Trophoblast cell (in vitro differentiated cells and primary cell): ENCODE measurements at places on chromosomes 6 and 20.
A peak's percentile ranks its signal among the peaks of the same experiment; 100 is the strongest.

GRCh38 chr6:109690373-109690736 lies 647 bp downstream of the AK9 start:
- peak; percentile 53 for DNase-seq
- H3K27ac ChIP-seq: no peak overlapping the region
- H3K27me3 ChIP-seq: no peaks in the 10 kb centered on the region
- peak overlapping the region; percentile 78 for H3K4me3 ChIP-seq

- no peak for DNase-seq
- H3K4me1 ChIP-seq: no peaks in the 10 kb centered on the region
- no peaks in the 10 kb centered on the region for H3K27me3 ChIP-seq
- no peak overlapping the region for H3K4me3 ChIP-seq
- no peak overlapping the region for H3K27ac ChIP-seq
Measured at GRCh38 chr6:71138376-71138775, 150.2 kb upstream of the OGFRL1 start.

DNA sequence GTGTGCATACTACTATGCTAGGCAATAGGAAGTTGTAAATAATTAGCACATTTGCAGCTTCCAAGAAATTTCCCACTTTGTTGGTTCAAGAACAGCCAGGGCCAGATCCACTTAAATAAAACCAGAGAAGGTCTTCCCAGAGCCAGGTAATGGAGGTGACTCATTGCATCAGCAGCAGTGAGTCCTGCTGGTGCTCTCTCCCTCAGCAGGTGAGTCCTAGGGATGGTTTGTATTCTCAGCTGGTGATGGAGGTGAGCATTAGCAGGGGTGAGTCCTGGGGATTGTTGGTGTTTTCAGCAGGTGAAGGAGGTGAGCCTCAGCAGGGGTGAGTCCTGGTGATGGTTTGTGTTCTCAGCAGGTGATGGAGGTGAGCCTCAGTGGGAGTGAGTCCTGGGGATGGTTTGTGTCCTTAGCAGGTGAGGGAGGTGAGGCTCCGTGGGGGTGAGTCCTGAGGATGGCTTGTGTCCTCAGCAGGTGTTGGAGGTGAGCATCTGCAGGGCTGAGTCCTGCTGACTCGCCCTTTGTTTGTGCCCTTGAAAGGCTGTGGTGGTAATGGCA lies 232.8 kb upstream of the EXOC2 start:
- H3K36me3 ChIP-seq: no peaks in the 10 kb centered on the region
- H3K4me3 ChIP-seq: no peak overlapping the region
- H3K27me3 ChIP-seq: no peaks in the 10 kb centered on the region
- H3K4me1 ChIP-seq: no peaks in the 10 kb centered on the region
- H3K27ac ChIP-seq: no peak overlapping the region

DNA sequence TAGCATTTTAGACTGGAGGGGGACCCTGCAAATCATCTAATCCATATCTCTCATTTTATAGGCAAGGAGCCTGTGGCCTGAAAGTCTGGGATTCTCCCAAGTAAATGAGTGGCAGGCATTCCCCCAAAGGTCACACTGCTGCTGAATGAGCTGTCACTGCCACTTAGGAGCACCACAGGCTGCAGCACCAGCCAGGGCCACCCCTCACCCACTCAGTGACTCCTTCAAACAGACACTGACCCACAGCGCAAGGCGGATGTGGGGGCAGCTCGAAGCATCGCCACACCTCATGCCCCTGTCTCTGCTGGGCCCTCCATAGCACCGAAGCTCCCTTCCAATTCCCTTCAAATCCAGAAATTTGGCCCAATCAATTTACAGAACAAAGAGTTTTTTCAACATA lies 119.9 kb upstream of the ARID1B start:
- no peaks in the 10 kb centered on the region for H3K36me3 ChIP-seq
- H3K27me3 ChIP-seq: no peaks in the 10 kb centered on the region
- H3K4me3 ChIP-seq: no peak overlapping the region
- DNase-seq: no peak

DNA sequence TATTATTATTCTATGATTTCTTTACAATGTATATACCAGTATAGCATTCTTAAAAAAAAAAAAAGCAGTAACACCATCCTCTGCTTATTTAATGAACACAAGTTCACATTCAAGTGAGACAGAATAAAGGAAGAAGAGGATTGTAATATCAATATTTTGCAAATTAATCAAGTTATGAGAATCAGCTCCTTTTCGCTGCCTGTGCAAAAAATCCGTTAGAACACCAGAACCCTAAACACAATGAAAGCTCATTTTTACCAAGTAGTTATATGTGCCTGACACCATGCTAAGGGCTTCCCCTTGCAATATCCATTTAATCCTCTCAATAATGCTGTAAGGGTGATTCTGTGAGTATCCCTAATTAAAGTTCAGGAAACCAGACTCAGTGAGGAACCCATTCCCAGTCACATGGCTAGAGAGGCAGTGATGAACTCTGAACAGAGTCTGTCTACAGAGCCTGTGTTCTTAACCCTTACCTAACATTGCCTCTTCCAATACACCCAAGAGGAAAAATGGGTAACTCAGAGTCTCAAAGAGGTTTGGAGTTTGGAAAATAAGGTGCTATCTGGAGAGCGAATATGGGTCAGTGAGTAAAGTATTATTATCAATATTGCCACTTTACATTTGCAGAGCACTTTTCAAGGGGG lies 66.8 kb downstream of the CDC40 start:
- no peaks in the 10 kb centered on the region for H3K36me3 ChIP-seq
- no peak overlapping the region for H3K27ac ChIP-seq
- no peaks in the 10 kb centered on the region for H3K27me3 ChIP-seq
- no peak for DNase-seq
- no peak overlapping the region for H3K4me3 ChIP-seq
- no peaks in the 10 kb centered on the region for H3K4me1 ChIP-seq

DNA sequence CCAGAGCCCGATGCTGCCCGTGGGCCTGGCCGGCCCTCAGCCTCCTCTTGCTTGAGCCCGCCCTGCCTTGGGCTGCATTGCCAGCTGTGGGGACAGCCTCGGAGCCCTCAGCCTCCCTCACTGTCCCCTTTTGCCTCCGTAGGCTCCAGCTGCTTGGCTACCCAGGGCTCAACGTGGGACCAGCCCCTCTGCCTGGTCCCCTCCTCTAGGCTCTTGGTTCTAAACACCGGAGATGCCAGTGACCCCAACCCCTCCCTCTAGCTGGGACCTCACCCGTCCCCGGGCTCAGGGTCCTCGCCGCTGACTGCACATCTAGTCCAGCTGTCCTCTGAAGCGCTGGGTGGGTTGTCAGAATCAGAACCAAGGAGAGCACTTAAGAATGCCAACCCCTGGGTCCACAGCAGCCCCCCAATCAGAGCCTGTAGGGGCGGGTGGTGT lies 345.2 kb downstream of the ZFAND3 start:
- no peaks in the 10 kb centered on the region for H3K27me3 ChIP-seq
- DNase-seq: no peak
- peaks cover 7% of the 10 kb centered on the region for H3K36me3 ChIP-seq
- H3K27ac ChIP-seq: no peak overlapping the region
- no peaks in the 10 kb centered on the region for H3K4me1 ChIP-seq
- H3K4me3 ChIP-seq: no peak overlapping the region

DNA sequence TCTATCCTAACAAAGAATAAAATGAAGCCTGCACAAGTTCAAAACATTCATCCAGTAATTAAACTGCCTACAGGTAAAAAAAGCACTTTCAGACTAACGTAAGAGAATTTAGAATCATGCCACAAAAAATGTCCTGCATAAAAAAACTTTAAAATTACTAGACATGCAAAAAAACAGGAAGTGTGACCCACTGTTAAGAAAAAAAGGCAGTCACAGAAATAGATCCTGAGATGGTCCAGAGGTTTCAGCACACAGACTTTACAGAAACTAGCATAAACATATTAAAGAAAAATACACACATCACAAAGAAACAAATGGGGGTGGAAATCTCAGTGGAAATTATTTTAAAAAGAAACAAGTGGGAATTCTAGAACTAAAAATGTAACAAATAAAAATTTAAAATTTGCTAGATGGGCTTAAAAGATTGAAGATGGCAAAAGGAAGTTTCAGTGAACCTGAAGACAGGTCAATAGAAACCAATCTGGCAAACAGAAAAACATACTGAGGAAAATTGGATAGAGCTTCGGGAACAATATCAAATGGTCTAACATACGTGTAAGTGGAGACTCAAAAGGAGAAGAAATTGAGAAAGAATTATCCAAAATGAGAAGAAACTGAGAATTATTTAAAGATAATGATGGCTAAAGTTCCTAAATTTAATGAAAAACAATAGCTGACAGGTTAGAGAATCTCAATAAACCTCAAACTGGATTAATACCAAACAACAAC lies 3.4 kb upstream of the ZNF133 start:
- H3K27me3 ChIP-seq: no peaks in the 10 kb centered on the region
- DNase-seq: no peak
- H3K4me1 ChIP-seq: no peaks in the 10 kb centered on the region

GRCh38 chr6:27049863-27050781 lies 197.4 kb upstream of the PRSS16 start:
- H3K27me3 ChIP-seq: no peaks in the 10 kb centered on the region
- no peaks in the 10 kb centered on the region for H3K4me1 ChIP-seq
- DNase-seq: peak; percentile 28
- no peak overlapping the region for H3K27ac ChIP-seq
- no peaks in the 10 kb centered on the region for H3K36me3 ChIP-seq

DNA sequence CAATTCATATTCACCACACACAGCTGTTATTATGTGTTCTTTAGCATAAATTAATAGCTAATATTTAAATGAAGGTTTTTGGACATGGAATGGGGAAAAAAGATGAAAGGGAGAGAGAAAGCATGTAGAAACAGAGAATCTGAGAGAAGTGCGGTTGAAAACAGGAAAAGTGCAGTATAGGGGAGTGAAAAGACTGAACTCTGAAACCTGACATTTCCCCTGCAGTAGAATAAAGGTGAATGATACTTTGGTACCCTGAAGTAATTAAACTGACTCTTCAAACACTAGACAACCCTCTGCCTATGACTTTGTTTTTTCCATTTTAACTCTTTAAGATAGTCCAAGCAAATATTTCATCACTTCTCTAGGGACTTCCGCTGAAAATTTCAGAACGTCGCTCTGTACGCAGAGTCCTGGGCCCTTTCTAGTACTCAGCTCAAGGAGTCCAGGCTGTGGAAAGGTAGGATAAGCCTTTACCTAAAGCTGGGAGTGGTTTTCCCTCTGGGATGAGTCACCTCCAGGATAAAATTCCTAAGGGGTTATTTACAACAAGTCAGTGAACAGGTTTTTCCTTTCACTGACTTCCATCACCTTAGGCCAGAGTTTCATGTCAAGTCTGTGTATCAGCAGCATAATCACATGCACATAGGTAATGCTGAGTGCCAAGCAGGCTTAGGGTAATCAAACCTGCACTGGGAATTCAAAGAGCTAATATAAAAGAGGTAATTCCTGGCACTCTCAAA lies 614.5 kb downstream of the PKHD1 start:
- H3K27me3 ChIP-seq: no peaks in the 10 kb centered on the region
- peak; percentile 88 for DNase-seq

- no peak for DNase-seq
- H3K27me3 ChIP-seq: no peaks in the 10 kb centered on the region
- H3K27ac ChIP-seq: no peak overlapping the region
- H3K36me3 ChIP-seq: no peaks in the 10 kb centered on the region
Measured at GRCh38 chr6:127212376-127212775, 54.3 kb upstream of the RNF146 start.

- no peak overlapping the region for H3K27ac ChIP-seq
- no peaks in the 10 kb centered on the region for H3K27me3 ChIP-seq
- H3K4me3 ChIP-seq: no peak overlapping the region
- no peak for DNase-seq
Measured at GRCh38 chr6:142387997-142388815, 86.4 kb downstream of the ADGRG6 start.

DNA sequence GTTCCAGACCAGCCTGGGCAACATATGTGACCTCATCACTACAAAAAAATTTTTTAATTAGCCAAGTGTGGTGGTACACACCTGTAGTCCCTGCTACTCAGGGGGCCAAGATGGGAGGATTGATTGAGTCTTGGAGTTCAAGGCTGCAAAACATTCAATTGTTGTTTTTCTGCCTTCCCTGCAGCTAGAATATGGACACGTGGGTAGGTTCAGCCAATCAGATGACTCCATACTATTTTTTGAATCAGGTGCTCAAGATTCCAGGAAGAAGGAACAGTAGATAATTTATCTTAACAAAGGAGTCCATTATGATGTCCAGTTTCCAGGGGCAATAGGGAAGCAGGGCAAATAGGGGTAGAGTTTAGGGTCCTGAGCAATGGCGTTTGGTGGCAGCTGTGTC lies 2.4 kb upstream of the DEFB119 start:
- no peaks in the 10 kb centered on the region for H3K36me3 ChIP-seq
- H3K27ac ChIP-seq: no peak overlapping the region
- no peaks in the 10 kb centered on the region for H3K4me1 ChIP-seq
- H3K27me3 ChIP-seq: no peaks in the 10 kb centered on the region
- no peak for DNase-seq

GRCh38 chr20:21391185-21391971 lies 5.9 kb downstream of the NKX2-4 start:
- peaks cover 9% of the 10 kb centered on the region for H3K4me1 ChIP-seq
- H3K27ac ChIP-seq: no peak overlapping the region
- peak; percentile 8 for DNase-seq

DNA sequence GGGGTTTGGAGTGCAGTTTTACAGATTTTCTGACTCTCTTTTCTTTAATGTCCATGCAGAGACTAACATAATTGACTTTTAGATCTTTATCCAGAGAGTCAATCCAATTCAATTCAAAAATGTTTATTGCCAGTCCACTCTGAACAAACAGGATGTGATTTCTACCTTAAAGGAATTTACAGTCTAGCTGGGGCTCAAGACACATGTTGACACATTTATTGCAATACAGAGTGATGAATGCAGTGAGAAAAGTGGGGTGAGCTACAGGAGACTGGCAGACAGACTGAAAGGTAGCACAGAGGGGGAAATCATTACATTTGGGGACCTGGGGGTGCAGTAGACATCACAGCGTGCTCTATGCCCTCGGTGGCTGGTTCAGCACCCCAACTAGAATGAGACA lies 193.9 kb downstream of the SLC24A3 start:
- H3K4me3 ChIP-seq: no peak overlapping the region
- peaks cover 24% of the 10 kb centered on the region for H3K4me1 ChIP-seq
- no peak for DNase-seq
- H3K27me3 ChIP-seq: no peaks in the 10 kb centered on the region
- no peak overlapping the region for H3K27ac ChIP-seq

GRCh38 chr20:56004007-56004406 lies 1.3 kb downstream of the CBLN4 start:
- no peak overlapping the region for H3K27ac ChIP-seq
- H3K4me1 ChIP-seq: no peaks in the 10 kb centered on the region
- H3K36me3 ChIP-seq: no peaks in the 10 kb centered on the region
- no peak overlapping the region for H3K4me3 ChIP-seq
- DNase-seq: no peak
